ENCODE measurements at places on chromosomes 12 and 14. TPM values are rescaled to one million over a fixed set of nuclear protein-coding genes. Genes with fewer than 3 reads are reported as not detected.

DNA sequence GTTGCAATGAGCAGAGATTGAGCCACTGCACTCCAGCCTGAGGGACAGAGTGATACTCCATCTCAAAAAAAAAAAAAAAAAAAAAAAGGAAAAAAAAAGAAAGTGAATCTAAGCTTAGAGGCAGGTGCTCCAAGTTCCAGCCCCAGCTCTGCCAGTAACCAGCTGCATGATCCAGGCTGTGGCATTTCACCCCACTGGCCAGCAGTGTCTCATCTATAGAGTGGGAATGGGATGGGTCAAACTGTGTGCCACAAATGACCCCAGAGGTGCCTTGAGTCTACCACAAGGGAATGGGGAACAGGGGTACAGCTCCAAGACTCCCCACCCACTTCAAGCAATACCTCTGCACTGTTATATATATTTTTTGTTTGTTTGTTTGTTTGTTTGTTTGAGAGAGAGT, 5.0 kb downstream of the PLEKHD1 start:
- DNase-seq, result no peak

GRCh38 chr12:128069359-128069997, 197.5 kb upstream of the TMEM132C start:
- DNase-seq, result peak; percentile 50

GRCh38 chr14:100839315-100839585, 13.3 kb downstream of the MEG3 start:
- DNase-seq, result no peak

DNA sequence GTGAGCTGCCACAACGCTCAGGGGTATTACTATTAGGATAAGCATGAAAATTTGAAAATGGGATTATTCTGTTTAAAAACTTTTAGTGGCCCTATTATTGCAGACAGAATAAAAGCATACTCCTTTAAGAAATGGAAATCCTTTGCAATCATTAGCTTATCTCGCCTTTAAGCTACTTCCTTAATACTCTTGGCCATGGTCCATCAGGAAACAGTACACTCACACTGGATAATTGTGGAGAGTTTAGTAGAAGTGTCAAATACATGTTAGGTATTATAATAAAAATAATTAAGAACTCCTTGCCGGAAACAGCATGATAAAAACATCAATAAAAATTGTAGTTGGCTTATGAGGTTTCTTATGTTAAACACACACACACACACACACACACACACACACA, 100.4 kb upstream of the PPFIA2 start:
- no peak for DNase-seq

GRCh38 chr14:77197988-77198387, 16.4 kb downstream of the TMEM63C start:
- no peak for DNase-seq

DNA sequence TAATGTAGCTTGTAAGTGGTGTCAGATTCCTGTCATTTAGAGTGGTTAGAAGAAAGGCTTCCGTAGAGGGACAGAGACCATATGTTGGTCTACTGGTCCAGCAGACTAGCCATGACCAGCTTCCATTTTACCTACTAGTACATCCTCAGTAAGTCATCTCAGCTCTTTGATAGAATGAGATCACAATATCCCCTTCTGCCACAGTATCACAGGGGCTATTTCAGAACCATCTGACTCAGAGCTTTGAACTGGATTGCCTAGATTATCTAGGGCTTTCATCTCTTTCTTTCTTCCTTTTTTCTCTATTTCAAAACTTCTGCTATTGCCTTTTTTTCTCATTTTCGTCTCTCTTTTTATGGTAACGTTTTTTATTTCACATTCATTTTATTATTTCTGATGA, 4.7 kb downstream of the ZDHHC17 start:
- no peak for DNase-seq

DNA sequence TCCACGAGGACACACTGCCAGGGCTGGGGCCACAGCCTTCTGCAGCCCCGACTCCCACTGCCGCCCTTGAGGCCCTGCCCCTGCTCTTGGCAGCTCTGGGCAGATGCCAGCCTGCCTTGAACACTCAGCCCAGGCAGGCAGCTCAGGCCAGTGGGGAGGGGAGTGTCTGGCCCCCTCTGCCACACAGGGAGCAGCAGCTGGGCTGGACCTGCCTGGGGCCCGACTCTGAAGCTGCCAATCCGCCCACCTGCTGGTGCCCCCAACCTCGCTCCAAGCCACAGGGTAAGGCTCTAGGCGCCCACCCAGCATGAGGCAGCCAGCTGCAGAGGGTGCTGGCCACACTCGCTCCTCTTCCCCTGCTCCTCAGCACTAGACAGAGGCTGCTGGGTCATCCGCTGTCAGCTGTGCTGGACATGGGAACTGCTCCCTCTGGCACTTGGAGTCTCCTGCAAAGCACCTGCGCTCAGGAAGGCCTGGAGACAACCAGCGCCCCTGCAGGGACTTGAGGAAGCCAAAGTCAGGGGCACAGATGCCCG, 24.6 kb upstream of the NUDT14 start:
- DNase-seq, result no peak

GRCh38 chr12:111424189-111424792, 18.6 kb downstream of the SH2B3 start:
- no peak for DNase-seq

GRCh38 chr12:70756791-70757190, 119.6 kb upstream of the PTPRB start:
- no peak for DNase-seq

DNA sequence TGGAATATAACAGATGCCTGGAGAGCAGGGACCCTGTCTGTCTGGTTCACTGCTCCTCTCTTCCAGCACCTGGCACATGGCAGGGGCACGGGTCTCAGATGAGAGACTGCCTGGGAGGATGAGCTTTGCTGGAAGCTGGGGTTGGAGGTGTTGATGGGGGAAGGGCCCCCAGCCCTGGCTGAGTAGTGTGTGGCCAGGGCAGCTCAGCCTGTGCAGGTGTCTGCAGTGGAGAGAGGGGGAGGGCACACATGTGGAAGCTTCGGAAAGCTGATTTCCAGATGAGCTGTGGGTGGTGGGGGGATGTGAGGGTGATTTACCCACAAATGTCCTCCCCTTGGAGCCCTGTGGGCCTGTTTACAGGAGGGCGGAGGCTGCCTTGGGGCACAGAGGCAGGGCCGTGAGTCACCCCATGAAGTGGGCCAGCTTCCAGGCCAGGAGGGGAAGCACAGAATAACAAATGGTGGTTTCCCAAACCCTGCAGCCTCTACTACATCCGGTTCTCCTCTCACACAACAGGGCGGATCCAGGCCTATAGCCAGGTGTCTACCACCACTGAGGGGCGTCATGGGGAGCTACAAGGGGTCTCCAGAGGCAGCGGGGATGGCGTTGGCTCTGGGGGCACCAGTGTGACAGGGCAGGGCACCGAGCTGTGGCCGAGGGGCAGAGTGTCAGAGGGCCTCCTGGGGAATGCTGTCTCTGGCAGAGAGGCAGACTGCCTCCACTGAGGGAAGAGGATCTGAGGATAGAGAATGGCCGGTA, 11.0 kb downstream of the KRT7 start:
- peak; percentile 91 for DNase-seq

- DNase-seq, result no peak
These were observed 26.4 kb downstream of the MOK start for GRCh38 chr14:102278631-102278935.

- DNase-seq, result no peak
These were observed 12.7 kb downstream of the PROX2 start for GRCh38 chr14:74863274-74863673.

DNA sequence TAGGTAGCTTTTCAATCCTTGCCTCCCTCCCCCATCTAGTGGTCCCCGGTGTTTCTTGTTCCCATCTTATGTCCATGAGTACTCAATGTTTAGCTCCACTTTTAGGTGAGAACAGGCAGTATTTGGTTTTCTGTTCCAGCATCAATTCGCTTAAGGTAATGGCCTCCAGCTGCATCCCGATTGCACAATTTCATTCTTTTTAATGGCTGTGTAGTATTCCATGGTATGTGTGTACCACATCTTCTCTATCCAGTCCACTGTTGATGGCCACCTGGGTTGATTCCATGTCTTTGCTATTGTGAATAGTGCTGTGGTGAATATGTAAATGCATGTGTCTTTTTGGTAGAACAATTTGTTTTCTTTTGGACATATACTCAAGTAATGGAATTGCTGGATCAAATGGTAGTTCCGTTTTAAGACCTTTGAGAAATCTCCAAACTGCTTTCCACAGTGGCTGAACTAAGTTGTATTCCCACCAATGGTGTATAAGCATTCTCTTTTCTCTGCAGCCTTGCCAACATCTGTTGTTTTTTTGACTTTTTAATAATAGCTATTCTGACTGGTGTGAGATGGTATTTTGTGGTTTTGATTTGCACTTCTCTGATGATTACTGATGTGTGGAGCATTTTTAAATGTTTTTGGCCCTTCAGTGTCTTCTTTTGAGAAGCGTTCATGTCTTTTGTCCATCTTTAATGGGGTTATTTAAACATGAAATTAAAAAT, 34.2 kb upstream of the ASPG start:
- no peak for DNase-seq

- peak; percentile 30 for DNase-seq
These were observed 226.2 kb upstream of the CRY1 start for GRCh38 chr12:107319533-107320032.

DNA sequence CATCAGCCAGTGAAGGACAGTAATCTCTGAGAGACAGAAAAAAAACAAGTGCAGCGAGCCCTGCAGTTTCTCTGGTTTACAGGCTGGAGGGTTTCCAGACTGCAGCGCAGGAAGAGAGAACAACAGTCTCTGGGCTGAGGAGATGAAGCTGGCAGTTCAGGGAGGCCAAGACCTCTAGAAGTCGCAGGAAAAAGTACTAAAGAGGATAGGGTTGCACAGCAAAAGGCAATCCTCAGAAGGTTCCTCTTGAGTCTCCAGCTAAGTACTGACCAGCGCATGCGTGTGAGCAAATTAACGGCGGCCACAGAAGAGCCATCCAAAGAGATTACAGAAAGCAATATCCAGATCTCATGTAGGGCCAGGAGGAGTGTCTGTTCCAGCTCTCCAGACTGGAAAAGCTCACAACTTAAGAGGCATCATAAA, 12.2 kb upstream of the CCDC60 start:
- no peak for DNase-seq

DNA sequence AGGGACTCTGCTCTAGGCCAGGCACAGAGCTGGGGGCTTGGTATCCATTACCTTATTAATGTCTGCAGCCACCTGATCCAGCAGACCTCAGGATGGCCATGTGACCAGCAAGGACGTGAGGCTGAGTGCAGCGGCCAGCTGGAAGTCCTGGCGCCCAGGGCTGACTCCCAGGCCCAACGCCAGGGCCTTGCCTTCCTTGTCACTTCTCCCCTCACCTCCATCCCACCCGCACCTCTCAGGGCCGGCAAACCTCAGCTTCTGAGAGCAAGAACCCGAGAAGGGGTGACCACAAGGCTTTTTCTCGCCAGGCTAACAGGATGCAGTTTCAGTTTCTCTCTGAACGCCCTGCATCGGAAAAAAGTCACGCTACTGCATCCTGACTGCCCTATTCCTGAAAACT, 15.4 kb downstream of the RAB35 start:
- DNase-seq, result no peak

Gene SLC10A1
- not detected for total RNA-seq

Gene CCDC197
- total RNA-seq, result not detected

Gene PPP4R4
- total RNA-seq, result 1.2 TPM

Gene B4GALNT3
- total RNA-seq, result 2.8 TPM

All from activated CD8-positive, alpha-beta T cell treated with anti-CD3 and anti-CD28 coated beads for 36 hours (primary cell).